ENCODE measurements at places on chromosomes 4 and X.

DNA sequence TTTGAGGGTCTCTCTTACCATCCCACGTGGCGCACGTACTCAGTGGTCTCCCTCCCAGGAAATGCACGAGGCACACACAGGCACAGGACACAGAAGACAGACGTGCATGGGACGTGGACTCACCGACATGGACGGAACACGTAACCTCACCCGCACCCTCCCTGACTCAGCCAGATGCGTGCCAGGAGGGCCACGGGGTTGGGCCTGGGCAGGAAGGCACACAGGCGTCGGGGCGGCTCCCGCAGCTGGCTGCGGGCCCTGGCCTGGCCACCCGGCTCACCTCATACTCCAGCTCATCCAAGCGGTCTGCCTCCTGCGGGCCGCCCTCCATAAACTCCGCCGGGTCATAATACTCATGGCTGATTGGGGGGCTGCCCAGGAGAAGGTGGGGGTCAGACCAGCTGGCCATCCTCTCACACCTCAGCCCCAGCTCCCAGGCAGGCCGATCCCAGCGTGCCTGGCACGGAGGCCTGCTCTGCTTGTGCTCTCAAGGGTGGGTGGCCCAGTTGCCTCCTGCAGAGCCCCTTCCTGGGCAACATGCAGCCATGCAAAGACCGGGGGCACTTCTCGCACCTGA is 12.6 kb downstream of the SSR4 start:
- no peak for DNase-seq

DNA sequence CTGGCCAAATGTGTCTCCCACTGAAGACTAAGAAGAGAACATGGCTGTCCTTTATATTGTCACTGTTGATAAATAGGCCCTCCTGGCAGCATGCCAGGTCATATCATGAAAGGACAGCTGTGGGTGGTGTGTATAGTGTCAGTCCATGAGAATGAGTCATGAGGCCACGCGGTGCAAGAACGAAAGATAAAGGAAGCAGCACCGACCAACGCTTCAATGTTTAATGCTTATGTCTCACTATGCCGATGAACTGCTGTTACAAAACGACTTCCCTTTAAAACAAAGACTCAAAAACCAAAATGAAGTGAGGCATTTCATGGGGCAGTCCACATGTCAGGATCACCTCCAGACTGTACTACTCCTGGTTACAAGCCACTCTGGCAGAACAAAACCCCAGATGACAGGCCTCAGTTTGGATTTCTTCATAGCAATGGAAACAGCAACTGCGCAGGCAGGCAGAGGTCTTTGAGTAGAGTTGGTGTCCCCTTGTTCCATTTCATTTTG is 5.2 kb upstream of the TCEANC start:
- no peak for DNase-seq

DNA sequence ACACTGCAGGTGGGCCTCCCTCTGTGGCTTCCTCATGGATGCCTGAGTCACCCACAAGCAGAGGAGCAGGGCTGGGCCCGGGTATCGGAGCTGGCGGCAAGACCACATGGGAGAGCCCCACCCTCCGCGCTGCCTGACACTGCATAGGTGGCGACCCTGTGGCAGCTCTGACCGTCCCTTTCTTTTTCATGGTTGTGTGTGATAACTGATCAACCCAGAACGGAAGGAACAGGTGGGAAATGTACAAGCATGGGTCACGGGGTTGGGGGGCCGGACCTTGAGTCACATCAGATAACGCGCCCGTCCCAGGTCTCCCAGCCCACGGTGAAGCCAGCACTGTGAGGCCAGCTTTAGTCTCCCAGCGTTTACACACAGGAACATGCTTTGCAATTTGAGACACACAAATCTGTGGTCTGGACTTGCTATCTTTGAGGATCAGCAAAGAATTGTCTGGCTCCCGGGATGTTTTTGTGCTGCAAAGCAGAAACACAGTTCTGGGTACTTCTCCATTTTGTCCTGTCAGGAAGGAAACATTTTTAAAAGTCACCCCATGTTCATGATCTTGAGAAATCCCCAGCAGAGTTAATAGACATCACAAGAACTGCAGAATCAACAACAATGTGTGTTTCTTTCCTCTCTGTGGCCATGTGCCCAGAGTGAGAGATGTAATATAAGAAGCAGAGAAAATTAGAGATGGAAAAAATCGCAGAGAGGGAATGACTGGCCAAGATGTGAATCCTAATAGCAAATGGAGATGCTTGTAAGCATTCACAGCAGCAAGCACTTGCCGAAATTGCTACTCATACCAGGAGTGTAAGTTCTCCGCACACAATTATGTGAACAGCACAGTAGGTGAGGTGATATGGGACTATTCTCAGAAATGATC is 70.1 kb upstream of the CBR4 start:
- peak; percentile 19 for DNase-seq

DNA sequence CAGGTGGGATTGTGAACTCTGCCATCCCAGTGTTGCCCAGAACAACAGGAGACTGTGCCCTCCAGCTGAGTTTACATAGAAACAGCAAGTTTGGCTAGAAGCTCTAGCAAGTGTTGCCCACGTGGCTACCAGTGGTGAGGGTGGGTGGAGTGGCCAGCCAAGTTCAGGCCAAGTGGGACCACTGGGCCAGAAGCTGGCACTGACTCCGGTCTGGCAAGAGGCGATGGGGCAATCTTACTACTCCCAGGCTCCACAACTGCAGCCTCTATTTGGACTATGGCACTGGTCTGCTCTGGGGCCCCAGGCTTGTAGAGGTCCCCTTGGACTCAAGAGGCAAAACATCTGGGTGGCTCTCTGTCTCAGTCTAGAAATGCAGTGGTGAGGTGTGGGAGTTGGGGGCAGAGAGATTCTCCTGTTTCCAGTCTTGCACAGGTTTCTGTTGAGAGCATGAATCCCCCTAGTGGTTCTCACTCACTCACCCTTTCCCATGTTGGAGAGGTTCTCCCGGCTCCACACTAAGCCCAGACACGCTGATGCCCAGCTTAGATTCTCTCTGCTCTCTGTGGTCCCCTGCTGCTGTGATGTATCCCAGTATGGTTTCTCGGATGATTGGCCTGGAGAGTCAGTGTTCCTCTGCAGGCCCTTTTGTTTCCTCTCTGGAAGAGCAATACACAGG is 615.3 kb downstream of the PDHA2 start:
- no peak for DNase-seq

GRCh38 chr4:90982813-90983212 is 855.6 kb downstream of the CCSER1 start:
- no peak for DNase-seq

DNA sequence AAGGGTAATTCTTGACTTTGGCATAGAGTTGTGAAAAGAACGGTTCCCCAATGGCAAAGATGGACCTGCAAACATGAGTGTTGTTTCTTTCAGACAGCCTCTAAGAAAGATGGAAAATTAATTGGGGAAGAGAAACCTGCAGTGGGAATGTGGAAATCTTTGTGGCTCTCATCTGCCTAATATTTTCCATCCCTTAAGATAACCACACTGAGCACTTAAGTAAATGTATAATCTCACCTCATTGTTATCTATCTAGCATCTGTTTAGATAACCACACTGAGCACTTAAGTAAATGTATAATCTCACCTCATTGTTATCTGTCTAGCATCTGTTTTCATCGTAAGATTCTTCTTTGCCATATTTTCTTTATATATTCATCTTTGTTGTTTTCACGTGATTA is 149.3 kb downstream of the NWD2 start:
- no peak for DNase-seq

DNA sequence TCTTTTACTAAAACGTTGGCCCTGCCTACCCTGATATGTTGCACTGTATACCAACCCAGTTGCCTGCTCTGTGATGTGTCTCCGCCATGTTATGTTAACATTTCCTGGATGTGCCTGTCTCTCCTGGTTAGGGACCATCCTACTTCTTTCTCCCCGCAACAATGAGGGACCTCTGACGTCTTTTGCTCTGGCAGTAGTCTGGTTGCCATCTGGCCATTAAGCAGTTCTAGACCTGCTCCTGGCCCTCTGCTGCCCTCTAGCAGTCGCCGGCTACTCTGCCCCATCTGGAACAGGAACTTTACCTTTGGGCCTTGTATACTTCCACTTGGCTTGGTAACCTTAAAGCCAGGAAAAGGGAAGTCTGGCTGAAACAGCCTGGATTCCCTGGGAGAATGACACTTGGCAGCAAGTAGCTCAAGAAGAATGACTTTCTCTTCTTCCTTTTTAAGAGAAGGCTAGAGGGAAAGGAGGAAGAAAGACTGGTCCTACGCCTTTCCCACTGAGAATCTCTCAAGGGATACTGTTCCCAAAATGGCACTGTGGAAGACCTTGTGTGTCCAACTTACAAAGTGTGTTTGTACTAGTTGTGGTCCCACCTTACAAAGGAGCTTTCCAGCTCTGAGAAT is 63.5 kb downstream of the GPC3 start:
- peak; percentile 59 for DNase-seq

- no peak for DNase-seq
Measured at GRCh38 chr4:24209906-24210305, 320.1 kb upstream of the PPARGC1A start.

DNA sequence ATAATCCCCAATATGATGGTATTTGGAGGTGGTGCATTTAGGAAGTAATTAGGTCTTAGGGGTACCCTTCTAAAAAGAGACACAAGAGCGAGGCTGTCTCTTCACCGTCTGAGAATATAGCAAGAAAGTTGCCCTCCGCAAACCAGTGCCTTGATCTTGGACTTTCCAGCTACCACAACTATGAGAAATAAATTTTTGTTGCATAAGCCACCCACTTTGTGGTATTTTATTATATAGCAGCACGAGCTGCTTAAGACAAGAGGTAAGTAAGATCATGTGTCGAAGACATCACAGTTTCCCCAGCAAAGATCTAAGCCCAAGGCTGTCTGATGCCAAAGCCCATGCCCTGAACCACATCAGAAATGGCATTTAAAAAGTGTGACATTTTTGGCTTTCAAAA is 9.6 kb upstream of the EXOSC9 start:
- no peak for DNase-seq

DNA sequence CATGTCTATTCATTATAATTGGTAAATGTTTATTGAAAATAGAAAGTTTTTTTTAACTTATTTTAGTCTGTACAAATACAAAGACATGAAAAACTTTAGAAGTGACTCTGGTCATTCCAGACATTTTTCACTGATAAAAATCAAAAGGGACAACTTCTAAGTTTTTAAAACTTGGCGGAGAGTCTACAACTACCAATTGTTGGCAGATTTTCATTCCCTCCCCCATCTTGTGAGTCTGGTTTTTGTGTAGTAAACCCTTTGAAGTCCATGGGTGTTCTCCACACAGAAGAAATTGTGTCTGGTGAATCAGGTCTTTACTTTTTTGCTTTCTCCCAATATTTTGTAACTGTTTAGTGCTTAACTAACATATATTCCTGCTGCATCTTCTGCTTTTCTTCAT is 336.5 kb downstream of the PDGFC start:
- DNase-seq = no peak

GRCh38 chrX:49165901-49166881 is 3.6 kb downstream of the MAGIX start:
- DNase-seq = peak; percentile 74

GRCh38 chr4:21769404-21770147 is 179.0 kb downstream of the KCNIP4 start:
- DNase-seq = no peak

DNA sequence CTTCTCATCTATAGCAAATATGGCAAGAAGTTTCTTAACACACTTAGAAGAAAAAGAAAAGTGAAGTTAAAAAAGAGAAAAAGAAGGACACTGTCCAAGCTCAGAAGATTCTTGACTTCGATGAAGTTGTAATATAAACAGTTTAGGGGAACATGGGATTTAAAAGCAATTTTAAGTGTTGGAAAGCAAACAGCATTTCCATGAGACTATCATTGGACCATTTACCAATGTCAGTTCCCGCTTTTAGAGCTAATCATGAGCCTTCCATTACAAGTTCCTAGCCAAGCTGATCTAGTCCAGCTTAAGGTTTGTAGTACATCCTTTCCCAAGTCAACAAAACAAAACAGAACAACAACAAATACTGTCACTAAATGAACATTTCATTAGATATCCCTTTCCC is 45.1 kb upstream of the FGF2 start:
- DNase-seq = no peak

DNA sequence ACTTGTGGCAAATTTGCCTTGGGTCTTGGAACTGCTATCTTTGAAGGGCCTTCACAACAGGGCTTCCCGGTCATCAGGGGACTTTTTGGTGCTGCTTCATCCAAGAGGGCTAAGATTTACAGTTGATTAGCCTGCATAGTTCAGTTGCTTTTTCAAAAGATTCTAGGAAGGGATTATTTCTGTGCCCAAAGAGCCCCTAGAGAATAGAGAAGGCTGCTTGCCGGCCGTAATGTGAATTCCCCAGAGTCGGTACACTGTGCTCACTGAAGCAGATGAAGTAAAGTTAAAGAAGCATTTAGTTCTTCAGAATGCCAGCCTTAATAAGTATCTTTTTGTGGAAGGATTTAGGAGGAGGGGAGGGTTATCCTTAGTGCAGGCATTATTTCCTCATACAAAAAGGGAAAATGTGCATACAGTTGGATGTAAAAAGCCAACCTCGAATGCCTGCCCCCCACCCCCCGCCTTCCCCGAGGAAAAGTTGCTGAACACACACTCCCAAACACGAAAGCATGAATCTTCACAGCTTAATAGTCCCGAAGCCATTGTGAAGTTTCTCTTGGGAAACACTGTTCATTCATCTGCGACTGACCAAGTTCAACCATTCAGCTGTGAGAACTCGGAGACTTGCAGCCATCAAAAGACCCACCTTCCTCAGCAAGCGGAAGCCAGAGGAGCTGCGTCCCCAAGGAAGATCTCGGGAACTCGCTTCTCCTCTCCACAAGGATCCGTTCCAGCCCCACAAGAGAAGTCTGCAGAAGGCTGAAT is 47.6 kb downstream of the ANOS1 start:
- DNase-seq = no peak

DNA sequence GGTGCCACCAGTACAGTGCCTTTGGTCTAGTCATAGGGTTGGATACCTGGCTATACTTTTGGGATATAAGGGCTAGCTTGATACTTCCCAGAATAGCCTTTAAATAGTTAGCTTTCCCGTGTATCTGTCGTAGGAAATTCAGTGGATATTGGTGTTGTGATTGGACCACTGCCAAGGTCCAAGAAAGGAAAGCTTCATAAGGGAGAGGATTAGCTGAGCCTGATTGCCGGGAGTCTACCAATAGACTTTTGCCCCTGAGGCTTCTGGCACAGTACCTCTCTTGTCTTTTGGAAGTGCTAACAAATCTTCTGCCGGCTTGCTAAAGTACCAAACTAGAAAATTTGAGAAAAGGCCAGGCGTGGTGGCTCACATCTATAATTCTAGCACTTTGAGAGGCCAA is 350.6 kb downstream of the CHIC1 start:
- no peak for DNase-seq

DNA sequence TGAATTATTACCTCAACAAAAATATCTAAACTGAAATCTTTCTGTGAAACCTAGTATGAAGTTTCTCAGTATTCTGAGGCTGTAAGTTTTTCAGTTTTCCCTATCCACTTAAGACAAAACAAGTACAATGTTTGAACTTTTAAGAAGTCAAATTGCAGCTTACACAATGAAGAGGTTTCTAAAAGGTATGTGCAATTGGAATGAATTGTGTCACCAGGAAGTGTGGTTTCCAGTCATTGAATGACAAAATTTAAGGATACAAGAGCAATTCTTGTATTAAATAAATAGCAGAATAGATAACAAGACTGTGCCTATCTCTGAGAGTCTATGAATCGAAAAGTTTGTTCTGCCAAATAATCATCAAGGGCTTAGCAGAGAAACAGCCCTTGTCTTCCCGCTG is 207.3 kb downstream of the ANKRD50 start:
- no peak for DNase-seq
